Left renal cortex interstitium (tissue), 4 donors: ENCODE measurements at places on chromosomes 5 and 9. TPM values are rescaled to one million over a fixed set of nuclear protein-coding genes. Genes with fewer than 3 reads are reported as not detected.

Gene TNFSF15
- polyA plus RNA-seq, result 4.4 TPM

Gene C5orf46
- polyA plus RNA-seq, result not detected

Gene ATG10
- polyA plus RNA-seq, result 17.8 TPM

Gene FBXO38
- polyA plus RNA-seq, result 55.2 TPM

Gene SOHLH1
- polyA plus RNA-seq, result not detected

Gene IRX1
- 50.3 TPM for polyA plus RNA-seq

Gene ZNF300
- polyA plus RNA-seq, result 39.1 TPM

Gene ADAMTSL2
- polyA plus RNA-seq, result 2.2 TPM

Gene IFNB1
- not detected for polyA plus RNA-seq

Gene RASGRF2
- 2.2 TPM for polyA plus RNA-seq

DNA sequence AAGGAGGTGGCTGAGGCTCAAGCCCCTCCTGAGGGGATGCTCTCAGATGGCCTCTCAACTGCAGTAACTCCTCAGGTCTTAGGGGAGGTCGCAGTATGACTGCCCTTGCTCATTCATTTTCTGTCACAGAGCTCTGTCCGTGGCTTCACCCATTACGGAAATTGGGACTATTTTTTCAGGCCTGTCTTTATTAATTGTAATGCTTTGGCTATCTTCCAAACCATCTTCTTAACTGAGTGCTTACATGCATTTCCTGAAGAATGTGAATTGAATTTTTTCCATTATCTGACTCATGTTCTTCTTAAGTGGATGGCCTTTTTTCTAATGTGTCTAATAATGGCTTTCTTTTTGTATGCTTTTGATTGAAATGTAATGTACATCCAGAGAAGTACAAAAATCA is 36.4 kb upstream of the SV2C start:
- DNase-seq, result no peak

DNA sequence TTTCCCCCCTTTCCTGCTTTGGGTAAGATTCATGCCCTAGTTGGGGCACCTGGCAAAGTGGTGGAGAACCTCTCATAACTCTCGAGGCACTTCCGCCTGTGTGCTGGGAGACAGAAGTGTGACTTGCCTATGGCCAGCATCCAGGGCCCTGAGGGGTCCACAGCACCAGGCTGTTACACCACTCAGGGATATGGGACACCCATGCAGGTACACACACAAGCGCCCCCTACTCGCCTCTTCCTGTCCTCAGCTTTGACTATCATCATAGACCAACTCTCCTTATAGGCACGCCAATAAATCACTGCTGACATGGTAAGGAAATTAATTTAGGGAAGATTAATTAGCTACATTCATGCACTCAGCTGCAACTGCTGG is 45.4 kb downstream of the SHB start:
- no peak for DNase-seq

GRCh38 chr9:136088481-136088938 is 6.6 kb downstream of the NACC2 start:
- no peak for DNase-seq

DNA sequence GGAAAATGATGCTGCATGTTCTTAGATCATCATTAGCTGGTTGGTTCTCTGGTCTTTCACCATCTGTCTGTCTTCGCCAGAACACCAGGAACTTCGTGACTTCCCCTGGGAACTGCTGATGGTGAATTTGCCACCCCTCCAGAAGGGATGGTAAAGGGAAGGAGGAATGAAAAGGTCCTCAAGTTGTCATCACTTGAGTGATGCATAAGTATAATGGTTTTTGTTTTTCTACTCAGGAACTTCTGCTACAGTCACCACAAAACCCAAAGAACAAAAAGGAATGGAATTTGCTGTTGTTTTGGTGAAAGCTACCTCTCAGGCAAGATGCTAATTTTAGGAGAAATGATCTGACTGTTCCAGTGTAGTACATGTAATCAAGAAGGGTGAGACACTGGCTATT is 328.4 kb downstream of the ARHGEF28 start:
- no peak for DNase-seq

DNA sequence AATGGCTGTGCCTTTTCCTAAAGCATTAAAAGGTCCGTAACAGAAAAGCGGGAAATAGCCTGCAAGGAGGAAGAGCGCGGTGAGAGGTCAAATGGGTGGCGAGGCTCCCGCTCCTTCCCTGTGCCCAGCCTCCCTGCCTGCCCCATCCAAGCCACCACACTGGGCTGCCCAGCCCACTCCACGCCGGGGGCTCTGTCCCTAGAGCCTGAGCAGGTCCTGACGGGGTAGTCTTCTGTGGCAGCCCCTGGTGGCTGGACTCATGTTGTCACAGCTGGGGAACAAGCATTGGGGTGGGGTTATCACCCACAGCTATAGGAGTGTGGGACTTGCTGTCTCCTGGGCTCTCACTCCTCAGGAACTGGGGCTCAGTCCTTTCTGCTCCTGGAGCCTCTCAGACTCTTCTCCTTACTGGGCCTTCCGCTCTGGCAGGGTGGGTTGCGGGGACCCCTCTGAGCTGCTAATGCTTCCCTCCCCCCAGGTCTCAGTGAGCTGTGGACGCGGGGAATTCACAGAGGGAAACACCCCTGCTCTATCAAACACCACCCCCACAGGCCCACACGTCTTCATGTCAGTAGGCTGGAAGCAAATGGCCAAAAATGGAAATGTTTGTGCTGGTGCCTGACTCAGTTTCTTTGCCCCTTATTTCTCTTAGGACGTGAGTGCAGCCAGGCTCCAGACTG is 152.4 kb upstream of the PHYKPL start:
- DNase-seq, result no peak

- DNase-seq, result no peak
These were observed 11.8 kb upstream of the LNPEP start for GRCh38 chr5:96924016-96924443.

DNA sequence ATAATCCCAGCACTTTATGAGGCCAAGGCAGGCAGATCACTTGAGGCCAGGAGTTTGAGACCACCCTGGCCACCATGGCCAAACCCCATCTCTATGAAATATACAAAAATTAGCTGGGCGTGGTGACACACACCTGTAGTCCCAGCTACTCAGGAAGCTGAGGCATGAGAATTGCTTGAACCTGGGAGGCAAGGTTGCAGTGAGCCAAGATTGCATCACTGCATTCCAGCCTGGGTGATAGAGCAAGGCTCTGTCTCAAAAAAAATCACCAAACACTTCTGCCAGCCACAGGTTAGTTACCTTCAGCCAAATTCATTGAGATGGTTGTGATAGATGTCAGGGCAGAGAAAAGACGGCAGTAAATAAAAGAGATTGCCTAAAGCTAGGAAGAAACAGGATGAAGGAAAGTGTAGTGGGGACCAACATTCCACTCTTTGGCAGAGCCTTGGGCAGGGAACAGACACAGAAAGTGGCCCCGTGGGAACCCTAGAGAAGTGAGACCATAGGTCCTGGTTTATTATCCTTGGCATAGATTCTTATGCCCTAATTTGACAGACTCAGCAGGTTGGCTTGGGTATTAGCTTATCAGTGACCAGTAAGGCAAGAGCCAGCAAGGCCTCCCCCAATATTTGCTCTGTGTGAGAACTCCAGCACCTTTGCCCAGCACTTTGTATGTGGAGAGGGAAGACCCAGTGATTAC is 5.5 kb upstream of the CEP120 start:
- DNase-seq, result no peak

DNA sequence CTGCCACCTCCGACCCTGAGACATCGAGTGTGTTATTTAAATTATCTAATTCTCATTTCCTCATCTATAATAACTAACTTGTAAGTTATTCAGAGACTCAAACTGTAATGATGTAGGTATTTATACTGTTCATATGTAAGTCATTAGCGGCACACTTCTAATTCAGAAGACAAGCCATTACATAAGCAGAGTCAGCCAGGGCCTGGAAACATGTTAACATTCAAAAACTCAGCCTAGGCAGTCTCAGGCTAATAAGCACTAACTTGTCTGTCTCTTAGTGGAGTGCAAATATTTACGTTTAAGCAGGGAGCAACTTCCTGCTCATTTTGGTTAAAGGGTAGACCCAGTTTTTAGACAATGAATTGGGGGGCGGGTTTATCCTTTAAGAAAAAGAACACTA is 598.4 kb downstream of the ACTL7B start:
- no peak for DNase-seq

GRCh38 chr5:160297004-160297403 is 15.4 kb downstream of the CCNJL start:
- DNase-seq, result no peak

- no peak for DNase-seq
These were observed 62.1 kb downstream of the ZSWIM6 start for GRCh38 chr5:61394078-61394704.

GRCh38 chr9:77980622-77981021 is 51.0 kb downstream of the GNAQ start:
- no peak for DNase-seq

DNA sequence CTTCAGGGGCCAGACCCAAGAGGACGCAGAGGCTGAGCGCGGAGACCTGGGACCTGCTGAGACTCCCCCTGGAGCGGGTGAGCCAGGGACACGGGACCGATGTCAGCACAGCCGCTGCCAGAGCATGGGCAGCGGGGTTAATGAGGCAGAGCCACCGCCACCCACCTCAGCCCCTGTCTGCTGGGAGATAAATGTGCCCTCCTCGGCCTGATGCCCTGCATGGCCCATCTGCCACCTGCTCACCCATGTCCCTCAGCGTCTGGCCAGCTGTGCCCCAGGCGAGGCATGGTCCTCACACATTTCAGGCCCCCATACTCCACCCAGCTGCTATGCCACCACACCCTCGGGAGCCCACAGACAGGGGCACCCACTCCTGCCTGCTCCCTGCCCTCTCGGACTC is 14.9 kb downstream of the DNLZ start:
- DNase-seq, result no peak

- DNase-seq, result no peak
These were observed 77.6 kb upstream of the CEP78 start for GRCh38 chr9:78158286-78158685.
